ENCODE measurements at places on chromosomes 2 and 18. TPM values are rescaled to one million over a fixed set of nuclear protein-coding genes. Genes with fewer than 3 reads are reported as not detected.

- H3K27ac ChIP-seq, result no peak overlapping the region
- no peak overlapping the region for H3K4me3 ChIP-seq
- DNase-seq, result no peak
- H3K36me3 ChIP-seq, result no peaks in the 10 kb centered on the region
- H3K27me3 ChIP-seq, result peaks cover 16% of the 10 kb centered on the region
- H3K4me1 ChIP-seq, result peaks cover 24% of the 10 kb centered on the region
Measured at GRCh38 chr2:71455741-71456569, 2.6 kb downstream of the DYSF start.

- H3K4me1 ChIP-seq, result no peaks in the 10 kb centered on the region
- H3K27me3 ChIP-seq, result no peaks in the 10 kb centered on the region
- no peaks in the 10 kb centered on the region for H3K36me3 ChIP-seq
- no peak for DNase-seq
- H3K27ac ChIP-seq, result no peak overlapping the region
- no peak overlapping the region for H3K4me3 ChIP-seq
Measured at GRCh38 chr2:59570818-59571217, 982.6 kb downstream of the BCL11A start.

Gene GCG
- not detected for total RNA-seq

Gene DPP4
- total RNA-seq, result 14.6 TPM

Gene ADCY3
- total RNA-seq, result 90.9 TPM

- no peak for DNase-seq
- H3K4me3 ChIP-seq, result no peak overlapping the region
- no peak overlapping the region for H3K27ac ChIP-seq
- no peaks in the 10 kb centered on the region for H3K27me3 ChIP-seq
- no peaks in the 10 kb centered on the region for H3K36me3 ChIP-seq
Measured at GRCh38 chr2:119170504-119170903, 12.0 kb upstream of the C1QL2 start.

DNA sequence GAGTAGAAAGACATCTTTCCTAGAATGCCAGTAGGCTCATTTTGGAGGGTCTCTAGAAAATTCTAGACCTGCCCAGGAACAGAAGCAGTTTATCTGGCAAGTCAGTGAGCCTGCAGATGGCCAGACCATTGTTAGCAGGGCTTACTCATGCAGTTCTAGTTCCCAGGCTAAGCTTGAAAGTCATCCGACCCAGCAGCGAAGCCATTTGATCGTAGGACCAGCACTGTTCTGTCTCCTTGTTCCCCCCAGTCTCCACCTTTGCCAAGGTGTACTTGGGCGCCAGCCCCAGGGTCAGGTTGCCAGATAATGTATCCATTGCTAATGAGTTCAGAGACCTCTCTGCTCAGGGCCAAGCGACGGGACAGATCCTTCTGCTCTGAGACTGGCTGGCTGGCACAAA lies 70.1 kb downstream of the EPAS1 start:
- no peaks in the 10 kb centered on the region for H3K27me3 ChIP-seq
- H3K36me3 ChIP-seq, result no peaks in the 10 kb centered on the region
- no peak overlapping the region for H3K27ac ChIP-seq
- H3K4me1 ChIP-seq, result peaks cover 16% of the 10 kb centered on the region

DNA sequence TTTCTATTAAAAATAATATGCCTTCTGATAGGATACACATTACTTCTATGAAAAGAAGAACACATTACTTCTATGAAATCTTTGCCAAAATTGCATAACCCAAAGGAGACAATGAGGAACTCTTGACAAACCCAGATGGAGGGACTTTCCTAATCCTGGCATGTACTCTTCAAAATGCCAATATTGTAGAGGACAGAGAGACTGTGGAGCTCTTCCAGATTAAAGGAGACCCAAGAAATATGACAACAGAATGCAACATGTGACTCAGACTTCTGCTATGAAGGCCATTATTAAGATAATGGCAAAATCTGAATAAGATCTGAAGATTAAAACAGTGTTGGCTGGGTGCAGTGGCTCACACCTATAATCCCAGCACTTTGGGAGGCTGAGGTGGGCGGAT lies 22.2 kb downstream of the SOWAHC start:
- no peak overlapping the region for H3K4me3 ChIP-seq
- no peaks in the 10 kb centered on the region for H3K36me3 ChIP-seq
- no peaks in the 10 kb centered on the region for H3K4me1 ChIP-seq
- H3K27me3 ChIP-seq, result no peaks in the 10 kb centered on the region

- peaks cover 31% of the 10 kb centered on the region for H3K4me1 ChIP-seq
- H3K36me3 ChIP-seq, result no peaks in the 10 kb centered on the region
- H3K27me3 ChIP-seq, result no peaks in the 10 kb centered on the region
- H3K4me3 ChIP-seq, result no peak overlapping the region
- no peak for DNase-seq
- no peak overlapping the region for H3K27ac ChIP-seq
Measured at GRCh38 chr2:113160248-113160647, 13.5 kb upstream of the PSD4 start.

Gene IL1RN
- total RNA-seq, result 2.3 TPM

DNA sequence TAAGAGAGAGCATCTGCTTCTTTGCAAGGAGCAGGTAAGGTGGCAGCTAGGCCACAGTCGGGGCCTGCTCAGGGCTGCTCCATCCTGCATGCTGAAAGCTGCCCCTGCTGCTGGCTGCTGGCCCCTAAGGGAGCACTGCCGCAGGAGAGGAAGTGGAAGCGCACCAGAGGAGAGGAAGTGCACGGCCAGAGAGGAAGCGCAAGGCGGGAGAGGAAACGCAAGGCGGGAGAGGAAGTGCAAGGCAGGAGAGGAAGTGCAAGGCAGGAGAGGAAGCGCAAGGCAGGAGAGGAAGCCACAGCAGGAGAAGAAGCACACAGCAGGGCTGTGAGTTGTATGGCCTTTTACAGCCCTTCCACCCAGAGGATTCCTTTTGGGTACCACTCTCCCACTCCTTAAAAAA lies 539.0 kb upstream of the TNP1 start:
- H3K36me3 ChIP-seq, result no peaks in the 10 kb centered on the region
- no peak overlapping the region for H3K4me3 ChIP-seq
- DNase-seq, result no peak
- no peak overlapping the region for H3K27ac ChIP-seq
- peaks cover 4% of the 10 kb centered on the region for H3K4me1 ChIP-seq
- no peaks in the 10 kb centered on the region for H3K27me3 ChIP-seq

DNA sequence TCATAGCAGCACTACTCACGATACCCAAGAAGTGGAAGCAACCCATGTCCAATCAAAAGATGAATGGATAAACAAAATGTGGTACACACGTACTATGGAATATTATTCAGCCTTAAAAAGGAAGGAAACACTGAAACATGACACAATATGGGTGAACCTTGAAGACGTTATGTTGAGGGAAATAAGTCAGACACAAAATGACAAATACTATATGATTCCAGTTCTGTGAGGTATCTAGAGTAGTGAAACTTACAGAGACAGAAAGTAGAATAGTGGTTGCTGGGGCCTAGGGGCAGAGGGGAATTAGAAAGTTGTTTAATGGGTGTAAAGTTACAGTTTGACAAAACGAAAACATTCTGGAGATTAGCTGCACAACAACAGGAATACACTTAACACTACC lies 24.7 kb downstream of the TLK1 start:
- no peaks in the 10 kb centered on the region for H3K36me3 ChIP-seq
- H3K4me3 ChIP-seq, result no peak overlapping the region
- no peaks in the 10 kb centered on the region for H3K27me3 ChIP-seq
- H3K4me1 ChIP-seq, result peaks cover 37% of the 10 kb centered on the region
- H3K27ac ChIP-seq, result no peak overlapping the region

- H3K4me1 ChIP-seq, result peaks cover 9% of the 10 kb centered on the region
- no peaks in the 10 kb centered on the region for H3K36me3 ChIP-seq
- DNase-seq, result peak; percentile 53
Measured at GRCh38 chr18:24491927-24492834, 31.7 kb downstream of the HRH4 start.

DNA sequence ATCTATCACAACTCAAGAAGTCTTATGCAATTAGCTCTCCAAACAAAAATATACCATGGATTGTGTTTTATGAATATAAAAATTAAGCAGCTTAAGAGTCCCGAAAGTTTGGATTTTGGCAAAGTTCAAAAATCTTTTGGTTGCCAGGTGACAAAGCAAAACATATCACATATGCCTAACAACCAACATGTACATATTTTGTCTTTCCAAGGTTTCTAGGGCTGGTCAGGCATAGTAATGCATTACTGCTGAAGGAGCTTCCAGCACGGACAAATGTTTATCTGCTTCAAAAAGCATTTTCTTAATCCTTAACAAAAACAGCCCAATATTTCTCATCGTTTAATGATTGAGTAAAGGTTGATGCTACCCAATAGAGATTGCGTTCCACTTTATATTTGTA lies 1327.1 kb upstream of the ZEB2 start:
- H3K27ac ChIP-seq, result no peak overlapping the region
- H3K27me3 ChIP-seq, result no peaks in the 10 kb centered on the region
- H3K4me3 ChIP-seq, result no peak overlapping the region
- no peaks in the 10 kb centered on the region for H3K4me1 ChIP-seq
- H3K36me3 ChIP-seq, result no peaks in the 10 kb centered on the region

Gene CENPA
- 21.6 TPM for total RNA-seq

- H3K4me3 ChIP-seq, result no peak overlapping the region
- no peak for DNase-seq
- H3K36me3 ChIP-seq, result no peaks in the 10 kb centered on the region
- H3K27ac ChIP-seq, result no peak overlapping the region
- no peaks in the 10 kb centered on the region for H3K4me1 ChIP-seq
- H3K27me3 ChIP-seq, result peaks cover 23% of the 10 kb centered on the region
Measured at GRCh38 chr2:98347298-98348065, 1.2 kb downstream of the CNGA3 start.

GRCh38 chr2:22656426-22656825 lies 728.6 kb upstream of the KLHL29 start:
- no peaks in the 10 kb centered on the region for H3K36me3 ChIP-seq
- no peaks in the 10 kb centered on the region for H3K27me3 ChIP-seq
- no peak overlapping the region for H3K27ac ChIP-seq
- H3K4me1 ChIP-seq, result no peaks in the 10 kb centered on the region
- no peak for DNase-seq

Measured in CD8-positive, alpha-beta memory T cell (primary cell).